ENCODE measurements at places on chromosomes 3 and 15.
A peak's percentile ranks its signal among the peaks of the same experiment; 100 is the strongest.

- no peak for DNase-seq
Measured at GRCh38 chr3:112119962-112120836, 12.8 kb downstream of the GCSAM start.

- DNase-seq: no peak
Measured at GRCh38 chr3:167484551-167484950, 10.7 kb upstream of the SERPINI2 start.

DNA sequence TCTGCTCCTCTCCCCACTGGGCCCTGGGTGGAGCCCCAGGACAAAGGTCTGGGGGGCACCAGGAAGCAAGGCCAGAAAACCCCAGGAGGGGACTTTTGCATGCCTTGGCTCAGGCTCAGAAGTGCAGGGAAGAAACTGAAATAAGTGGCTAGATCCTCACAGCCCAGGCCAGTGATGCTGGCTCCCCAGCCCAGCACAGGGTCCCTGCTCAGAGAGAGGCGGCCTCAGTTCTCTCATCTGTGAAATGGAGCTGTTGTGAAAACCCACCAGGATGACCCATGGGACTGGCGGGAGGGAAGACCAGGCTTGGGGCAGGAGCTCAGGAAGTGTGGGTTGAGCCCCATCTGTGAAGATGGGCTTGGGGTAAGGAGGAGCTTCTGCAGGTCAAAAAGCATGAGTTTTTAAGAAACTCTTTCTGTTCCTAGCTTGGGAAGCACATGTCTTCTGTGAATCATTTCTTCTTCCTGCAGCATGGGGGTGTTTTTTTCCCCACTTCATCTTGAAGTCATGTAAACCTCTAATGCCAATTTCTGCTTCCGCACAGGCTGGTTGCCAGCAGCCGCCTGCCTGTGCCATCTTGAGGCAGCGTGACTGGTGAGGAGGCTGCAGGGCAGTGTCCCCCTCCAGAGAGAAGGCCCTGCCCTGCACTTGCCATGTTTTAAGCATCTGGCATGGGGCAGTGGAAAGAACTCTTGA lies 118.6 kb downstream of the SMAD6 start:
- no peak for DNase-seq

DNA sequence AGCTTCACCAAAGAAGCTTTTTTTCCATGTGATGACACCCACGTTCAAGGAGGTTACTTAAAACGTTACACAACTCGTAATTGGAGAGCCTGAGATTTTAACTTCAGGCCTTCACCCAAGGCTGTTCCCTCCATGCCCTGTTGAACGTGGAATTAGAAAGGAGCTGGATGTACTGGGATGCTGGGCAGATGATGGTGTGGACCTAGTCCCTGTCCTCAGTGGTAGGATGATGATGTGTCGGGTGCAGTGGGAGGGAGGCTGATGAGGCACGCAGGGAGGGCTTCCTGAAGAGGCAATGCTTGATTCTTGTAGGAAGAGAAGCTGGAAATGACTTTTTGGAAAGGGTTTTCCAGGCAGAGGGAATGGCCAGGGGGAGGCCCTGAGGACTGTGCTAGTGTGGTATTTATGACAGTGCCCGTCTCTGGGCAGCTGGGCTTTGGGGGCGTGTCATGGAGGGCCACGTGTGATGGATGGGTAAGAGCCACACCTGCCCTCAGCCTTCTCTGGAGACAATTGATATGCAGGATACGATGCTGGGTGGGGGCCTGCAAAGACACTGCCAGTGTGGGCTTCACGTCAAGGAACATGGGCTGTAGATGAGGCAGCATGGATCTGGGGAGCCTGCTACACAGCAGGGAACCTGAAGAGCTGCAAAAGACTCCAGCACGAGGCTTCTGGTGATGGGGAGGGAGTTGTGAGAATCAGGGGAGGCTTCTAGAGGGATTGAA lies 15.3 kb downstream of the SYNM start:
- DNase-seq: no peak

- DNase-seq: no peak
Measured at GRCh38 chr3:150394606-150395005, 13.5 kb upstream of the TSC22D2 start.

- DNase-seq: peak; percentile 61
Measured at GRCh38 chr15:70111203-70112073, 13.7 kb upstream of the TLE3 start.

- no peak for DNase-seq
Measured at GRCh38 chr3:39191773-39192172, 622 bp downstream of the XIRP1 start.

GRCh38 chr15:100694381-100695021 lies 92.1 kb downstream of the ASB7 start:
- no peak for DNase-seq

DNA sequence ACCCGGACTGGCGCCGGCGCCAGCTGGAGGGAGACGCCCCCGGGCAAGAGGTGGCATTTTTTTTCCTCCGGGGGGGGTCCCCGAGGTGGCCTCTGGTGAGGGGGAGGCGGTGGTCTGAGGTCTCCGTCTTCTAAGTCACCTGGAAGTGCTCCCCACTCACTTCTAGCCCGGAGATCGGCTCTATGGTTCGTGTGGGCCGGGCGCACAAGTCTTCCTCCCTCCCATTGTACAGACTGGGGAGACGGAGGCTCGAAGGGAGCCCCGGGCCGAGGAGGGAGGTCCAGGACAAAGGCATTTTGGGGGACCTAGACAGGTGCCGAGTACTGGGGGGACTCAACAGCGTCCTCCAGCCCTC lies 4.4 kb downstream of the GATA2 start:
- no peak for DNase-seq

- no peak for DNase-seq
Measured at GRCh38 chr3:20099060-20099459, 58.8 kb downstream of the KAT2B start.

DNA sequence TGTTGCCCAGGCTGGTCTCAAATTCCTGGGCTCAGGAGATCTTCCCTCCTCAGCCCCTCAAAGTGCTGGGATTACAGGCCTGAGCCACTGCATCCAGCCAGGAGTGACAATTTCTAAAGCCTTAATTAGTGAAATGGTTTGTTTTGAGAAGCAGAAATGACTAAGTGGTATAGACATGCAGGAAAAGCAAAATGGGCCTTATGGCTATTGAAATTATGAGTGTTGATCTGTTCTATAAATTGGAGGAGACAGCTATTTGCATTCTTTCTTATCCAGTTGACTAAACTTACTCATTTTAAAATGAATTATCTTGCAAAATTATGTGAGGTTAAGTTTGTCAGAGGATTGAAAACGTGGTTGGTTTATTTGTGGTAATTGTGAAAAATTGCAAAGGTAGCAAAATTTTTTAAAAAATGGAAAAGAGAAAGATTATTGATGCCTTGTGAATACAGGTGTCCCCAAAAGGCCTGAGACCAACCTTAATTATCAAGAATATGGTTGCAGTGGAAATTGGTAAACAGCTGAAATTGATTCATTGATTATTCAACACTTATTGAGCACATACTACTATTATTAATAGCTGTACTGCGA lies 7.9 kb downstream of the RAP2B start:
- no peak for DNase-seq

DNA sequence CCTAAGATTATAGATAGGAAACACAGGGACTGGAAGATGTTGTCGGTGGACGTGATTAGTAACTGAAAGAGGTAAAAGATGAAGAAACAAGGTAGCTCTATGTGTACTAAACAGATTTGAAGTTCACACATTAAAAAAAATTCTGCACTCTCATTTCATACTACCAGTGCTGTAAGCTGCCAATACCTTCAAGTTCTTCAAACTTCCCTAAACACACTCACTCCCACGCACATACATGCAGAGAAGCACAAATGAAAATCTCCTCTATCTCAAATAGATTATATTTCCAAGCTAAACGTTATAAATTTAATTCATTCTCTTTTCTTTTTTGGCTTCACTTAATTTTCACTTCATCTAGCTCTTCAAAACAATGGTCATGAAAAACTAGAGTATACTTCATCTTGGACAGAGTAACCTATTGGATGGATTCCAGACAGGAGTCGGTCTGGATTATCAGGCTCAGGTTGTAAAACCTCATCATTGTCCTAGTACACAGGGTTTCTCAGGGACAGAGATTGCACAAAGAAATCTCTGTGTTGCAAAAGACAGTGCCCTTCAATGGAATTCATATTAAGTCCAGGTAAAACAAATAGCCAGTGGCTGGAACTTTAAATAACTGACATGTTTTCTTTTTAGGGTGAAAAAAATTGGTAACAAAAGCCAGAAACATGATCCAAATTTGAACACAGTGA lies 408.1 kb upstream of the ZNF385D start:
- no peak for DNase-seq

DNA sequence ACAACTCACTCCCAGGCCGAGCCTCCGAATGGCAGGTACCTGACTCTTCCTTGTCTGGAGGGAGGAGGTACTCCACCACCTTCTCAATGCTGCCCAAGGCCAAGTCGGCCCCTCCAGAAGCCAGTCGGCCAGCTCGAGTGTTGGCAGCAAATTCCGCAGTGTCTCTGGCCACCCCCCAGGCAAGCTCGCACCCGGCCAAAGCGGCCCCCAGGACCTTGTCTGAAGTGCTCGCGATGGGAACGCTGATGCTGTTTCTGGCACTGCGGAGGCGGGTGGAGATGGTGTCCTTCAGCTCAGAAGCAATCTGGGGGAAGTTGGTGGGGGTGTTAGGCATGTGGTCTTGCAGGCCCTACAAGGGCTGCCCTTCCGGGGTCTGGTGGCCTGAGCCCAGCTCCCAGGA lies 9.2 kb downstream of the PLIN1 start:
- no peak for DNase-seq

- DNase-seq: no peak
Measured at GRCh38 chr3:131447349-131447748, 55.4 kb downstream of the MRPL3 start.

- no peak for DNase-seq
Measured at GRCh38 chr3:169044331-169045113, 619.0 kb downstream of the MECOM start.

DNA sequence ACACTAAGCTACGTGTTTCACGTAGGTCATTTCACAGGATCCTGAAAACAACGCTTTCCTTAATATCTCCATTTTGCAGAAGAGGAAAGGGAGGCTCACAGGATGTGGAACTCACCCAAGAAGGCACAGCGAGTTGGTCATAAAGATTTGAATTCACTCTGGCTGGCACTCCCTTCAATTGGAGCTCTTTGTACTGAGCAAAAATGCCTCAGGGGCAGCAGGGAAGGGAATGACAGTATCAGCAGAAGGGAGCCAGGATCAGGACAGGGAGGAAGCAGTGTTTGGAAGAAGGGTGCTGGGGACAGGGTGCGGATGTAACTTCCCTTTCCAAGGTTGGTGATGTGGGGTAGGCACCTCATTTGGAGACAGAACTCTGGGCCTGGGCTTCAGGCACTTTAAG lies 1.1 kb upstream of the ST6GAL1 start:
- no peak for DNase-seq

GRCh38 chr3:181290941-181291340 lies 301.4 kb upstream of the DNAJC19 start:
- no peak for DNase-seq

DNA sequence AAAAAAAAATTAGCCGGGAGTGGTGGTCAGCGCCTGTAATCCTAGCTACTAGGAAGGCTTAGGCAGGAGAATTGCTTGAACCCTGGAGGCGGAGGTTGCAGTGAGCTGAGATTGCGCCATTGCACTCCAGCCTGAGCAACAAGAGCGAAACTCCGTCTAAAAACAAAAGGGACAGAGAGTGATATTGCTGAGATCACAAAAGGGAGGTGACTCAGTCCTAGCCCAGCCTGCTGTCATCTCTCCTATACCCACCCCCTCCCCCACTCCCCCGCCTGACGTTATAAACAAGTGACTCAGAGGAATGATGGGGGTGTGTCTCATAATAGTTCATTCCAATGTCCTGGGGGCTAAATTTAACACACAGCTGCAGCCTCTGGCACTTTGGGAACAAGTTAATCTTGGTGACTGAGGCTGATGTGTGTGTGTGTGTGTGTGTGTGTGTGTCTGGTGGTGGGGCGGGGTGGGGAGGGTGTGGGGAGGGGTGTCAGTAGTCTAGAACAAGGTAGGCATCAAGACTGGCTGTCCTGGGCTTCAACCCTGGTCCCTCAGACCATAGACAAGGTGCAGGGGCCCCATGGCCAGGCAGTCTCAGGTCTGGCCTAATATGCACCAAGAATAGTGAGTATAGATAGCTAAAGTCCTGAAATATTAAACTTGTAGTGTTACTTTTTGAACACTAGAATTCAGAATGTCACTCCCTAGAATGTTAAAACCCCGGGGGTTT lies 1.3 kb upstream of the KLHL40 start:
- no peak for DNase-seq

DNA sequence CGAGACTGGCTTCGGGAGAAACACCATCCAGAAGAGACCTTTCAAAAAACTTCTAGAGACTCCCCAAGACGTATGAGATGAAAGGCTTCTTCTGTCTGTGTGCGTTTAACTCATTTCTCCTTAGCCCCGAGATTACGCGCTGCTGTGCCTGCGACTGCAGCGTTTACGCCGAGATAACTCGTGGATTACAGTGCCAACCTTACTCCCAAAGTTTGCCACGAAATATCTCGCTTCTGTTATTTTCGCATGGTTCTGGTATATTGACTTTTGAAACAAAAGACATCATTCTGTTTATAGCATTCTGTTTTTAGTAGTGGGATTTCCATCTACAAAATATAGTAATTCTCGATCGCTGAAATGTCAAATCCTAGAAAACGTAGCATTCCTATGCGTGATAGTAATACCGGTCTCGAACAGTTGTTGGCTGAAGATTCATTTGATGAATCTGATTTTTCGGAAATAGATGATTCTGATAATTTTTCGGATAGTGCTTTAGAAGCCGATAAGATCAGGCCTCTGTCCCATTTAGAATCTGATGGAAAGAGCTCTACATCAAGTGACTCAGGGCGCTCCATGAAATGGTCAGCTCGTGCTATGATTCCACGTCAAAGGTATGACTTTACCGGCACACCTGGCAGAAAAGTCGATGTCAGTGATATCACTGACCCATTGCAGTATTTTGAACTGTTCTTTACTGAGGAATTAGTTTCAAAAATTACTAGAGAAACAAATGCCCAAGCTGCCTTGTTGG lies 467 bp downstream of the PGBD4 start:
- DNase-seq: no peak

- DNase-seq: no peak
Measured at GRCh38 chr3:172210355-172210754, 171.0 kb downstream of the FNDC3B start.

DNA sequence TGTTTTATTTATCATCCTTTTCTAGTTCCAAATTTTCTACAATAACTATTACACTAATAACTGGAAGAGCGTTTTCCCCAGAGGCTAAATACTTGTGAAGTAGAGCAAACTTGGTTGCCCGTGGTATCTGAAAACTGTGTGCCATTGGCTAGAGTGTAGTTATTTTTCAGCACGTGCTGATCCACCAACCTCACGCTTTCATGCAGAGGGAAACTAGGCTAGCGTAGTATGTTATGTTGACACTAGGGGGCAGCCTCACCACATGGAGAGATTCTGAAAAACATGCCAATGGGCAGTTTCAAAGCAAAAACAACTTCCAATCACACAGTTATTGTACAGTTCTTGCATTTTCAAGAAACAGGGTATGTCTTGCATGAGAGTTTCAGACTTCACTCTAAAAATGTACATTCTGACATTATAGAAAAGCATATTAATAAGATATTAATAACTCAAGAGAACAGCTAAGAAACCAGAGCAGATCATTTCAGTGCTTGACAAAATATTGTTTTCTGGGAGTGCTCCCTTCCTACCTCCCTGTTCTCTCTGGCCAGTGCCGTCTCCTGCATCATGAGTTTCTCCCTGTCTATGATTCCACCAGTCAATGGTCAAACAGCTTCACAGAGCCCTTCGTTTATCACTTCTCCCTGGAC lies 39.7 kb downstream of the SPATA12 start:
- peak; percentile 71 for DNase-seq

GRCh38 chr15:67385971-67386370 lies 131.4 kb downstream of the IQCH start:
- no peak for DNase-seq

- DNase-seq: no peak
Measured at GRCh38 chr15:64348455-64348854, 7.5 kb downstream of the CSNK1G1 start.

Data from NCI-H510A treated with DMSO at 0.1 percent for 48 hours (cell line).